Suprapubic skin (tissue), 4 donors: ENCODE measurements at places on chromosomes 11 and 22. TPM values are rescaled to one million over a fixed set of nuclear protein-coding genes. Genes with fewer than 3 reads are reported as not detected.

GRCh38 chr11:35087648-35088047 lies 51.3 kb upstream of the CD44 start:
- DNase-seq, result no peak

- no peak for DNase-seq
Measured at GRCh38 chr11:33507967-33508366, 192.7 kb downstream of the C11orf91 start.

- DNase-seq, result no peak
Measured at GRCh38 chr11:120675171-120675570, 163.6 kb downstream of the GRIK4 start.

DNA sequence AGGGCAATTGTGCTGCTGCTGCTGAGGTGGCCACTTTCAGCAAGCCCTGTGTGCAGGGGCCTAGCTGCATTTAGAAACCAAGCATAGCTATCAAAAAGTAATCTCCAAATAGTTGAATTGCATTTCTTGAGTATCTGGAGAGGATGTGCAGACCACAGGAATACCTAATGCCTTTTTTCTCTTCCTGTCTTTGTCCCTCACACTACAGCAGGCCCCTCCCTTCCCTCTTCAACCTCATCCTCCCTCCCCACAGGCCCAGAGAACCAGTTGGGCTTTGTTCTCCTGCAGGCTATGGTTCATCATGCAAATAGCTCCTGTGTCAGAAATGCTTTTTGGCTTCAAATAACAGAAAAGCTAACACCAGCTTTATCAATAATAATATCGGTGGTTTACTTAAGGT lies 47.7 kb downstream of the DKK3 start:
- no peak for DNase-seq

- no peak for DNase-seq
Measured at GRCh38 chr22:23237201-23237798, 57.0 kb downstream of the BCR start.

GRCh38 chr11:125364121-125364826 lies 131.8 kb downstream of the FEZ1 start:
- DNase-seq, result no peak

- no peak for DNase-seq
Measured at GRCh38 chr11:113675565-113675964, 30.5 kb downstream of the TMPRSS5 start.

- DNase-seq, result no peak
Measured at GRCh38 chr11:61783717-61784505, 8.5 kb downstream of the TMEM258 start.

DNA sequence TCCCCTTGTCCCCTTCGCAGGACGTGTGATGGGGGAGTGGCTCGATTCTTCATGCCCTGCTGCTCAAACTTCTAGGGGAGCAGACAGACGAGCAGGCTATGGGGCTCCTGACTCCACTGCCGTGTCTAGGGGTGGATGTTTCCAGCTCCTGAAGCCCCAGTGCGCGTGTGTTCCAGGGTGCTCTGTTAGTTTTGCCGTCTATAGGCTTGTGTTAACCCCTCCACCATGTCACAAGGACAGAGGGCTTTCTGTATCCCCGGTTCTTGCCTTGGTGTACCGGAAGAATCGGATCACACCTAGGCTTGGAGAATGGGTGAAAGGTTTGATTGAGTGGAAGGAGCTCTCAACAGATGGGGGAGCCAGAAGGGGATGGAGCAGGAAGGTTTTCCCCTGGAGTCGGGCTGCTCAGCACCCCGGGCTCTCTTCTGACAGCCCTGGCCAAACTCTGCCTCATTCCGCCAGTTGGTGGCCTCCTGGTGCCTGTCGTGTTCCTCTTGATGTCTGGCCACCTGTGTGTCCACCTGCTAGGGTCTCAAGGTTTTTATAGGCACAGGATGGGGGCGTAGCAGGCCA lies 810.7 kb downstream of the BRD1 start:
- DNase-seq, result no peak

DNA sequence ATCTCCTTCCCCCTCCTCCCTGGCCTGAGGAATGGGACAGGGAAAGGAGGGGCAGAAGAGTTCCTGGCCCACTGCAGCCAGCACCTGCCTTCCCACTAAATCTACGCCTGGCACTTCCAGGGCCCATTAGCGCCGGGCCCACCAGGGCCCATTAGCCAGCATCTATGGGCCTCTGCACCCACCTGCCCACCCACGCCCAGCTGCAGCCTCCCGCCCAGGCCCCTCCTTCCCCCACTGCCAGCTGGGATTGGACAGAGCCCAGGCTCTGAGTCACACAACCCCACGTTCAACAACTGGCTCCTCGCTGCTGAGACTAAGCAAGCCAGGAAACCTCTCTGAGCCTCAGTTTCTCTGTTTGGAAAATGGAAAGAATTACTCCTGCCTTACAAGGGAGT lies 48.7 kb downstream of the CYTH4 start:
- DNase-seq, result no peak

DNA sequence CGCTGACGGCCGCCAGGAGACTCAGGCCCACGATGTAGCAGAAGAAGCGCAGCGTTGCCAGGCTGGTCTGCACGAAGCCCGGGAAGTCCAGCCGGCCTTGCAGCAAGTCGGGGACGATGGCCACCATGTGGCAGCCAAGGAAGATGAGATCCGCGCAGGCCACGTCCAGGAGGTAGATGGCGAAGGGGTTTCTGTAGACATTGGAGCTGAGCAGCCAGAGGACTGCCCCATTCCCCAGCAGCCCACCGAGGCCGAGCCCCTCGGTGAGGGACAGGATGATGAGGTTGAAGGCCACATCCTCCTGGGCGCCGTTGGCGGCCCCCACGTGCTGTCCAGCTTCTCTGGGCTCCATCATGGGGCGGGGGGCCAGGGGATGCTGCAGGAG lies 3.8 kb downstream of the MRGPRE start:
- DNase-seq, result no peak

The CSF2RB gene
- 3.9 TPM for total RNA-seq

DNA sequence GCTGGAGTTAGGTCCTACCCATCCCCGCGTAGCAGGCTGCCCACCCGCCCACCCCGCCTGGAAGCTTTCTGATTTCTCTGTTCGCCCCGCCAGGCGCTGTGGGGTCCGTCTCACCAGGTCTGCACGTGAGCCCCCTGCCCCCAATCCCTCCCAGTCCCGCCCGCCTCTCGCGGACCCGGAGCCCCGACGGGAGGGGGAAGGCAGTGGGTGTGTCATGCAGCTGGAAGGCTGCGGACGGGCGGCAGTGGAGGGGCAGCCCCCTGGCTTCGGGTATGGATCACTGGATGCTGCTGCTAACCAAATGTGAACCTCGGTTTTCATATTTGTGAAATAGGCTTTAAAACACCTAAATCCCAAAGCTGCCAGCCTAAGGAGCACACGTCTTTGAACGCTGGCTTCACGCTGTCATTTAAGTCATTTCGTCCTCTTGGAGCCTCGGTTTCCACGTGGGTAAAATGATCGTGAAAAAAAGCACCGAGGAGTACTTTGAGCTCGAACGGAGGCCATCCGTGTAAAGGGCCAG lies 568 bp upstream of the BIK start:
- DNase-seq, result no peak

DNA sequence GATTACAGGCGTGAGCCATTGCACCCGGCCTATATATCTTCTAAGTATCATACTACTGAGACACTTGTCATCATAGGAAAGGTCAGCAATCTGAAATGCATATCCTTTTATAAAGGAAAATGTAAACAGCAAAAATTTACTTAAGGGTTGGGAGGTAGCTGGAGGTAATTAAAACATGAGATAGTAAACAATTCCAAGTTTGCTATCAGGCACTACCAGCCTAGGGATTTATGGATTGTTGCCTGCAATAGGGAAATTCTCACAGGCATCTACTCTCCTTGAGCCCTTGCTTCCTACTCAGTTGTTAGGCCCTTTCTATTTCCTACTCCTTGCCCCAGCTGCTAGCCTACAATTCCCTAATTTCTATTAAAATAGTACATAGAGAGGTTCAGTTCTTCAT lies 16.1 kb downstream of the PGR start:
- DNase-seq, result no peak

The TRIM6 gene
- total RNA-seq, result 4.8 TPM

The GNG3 gene
- not detected for total RNA-seq

DNA sequence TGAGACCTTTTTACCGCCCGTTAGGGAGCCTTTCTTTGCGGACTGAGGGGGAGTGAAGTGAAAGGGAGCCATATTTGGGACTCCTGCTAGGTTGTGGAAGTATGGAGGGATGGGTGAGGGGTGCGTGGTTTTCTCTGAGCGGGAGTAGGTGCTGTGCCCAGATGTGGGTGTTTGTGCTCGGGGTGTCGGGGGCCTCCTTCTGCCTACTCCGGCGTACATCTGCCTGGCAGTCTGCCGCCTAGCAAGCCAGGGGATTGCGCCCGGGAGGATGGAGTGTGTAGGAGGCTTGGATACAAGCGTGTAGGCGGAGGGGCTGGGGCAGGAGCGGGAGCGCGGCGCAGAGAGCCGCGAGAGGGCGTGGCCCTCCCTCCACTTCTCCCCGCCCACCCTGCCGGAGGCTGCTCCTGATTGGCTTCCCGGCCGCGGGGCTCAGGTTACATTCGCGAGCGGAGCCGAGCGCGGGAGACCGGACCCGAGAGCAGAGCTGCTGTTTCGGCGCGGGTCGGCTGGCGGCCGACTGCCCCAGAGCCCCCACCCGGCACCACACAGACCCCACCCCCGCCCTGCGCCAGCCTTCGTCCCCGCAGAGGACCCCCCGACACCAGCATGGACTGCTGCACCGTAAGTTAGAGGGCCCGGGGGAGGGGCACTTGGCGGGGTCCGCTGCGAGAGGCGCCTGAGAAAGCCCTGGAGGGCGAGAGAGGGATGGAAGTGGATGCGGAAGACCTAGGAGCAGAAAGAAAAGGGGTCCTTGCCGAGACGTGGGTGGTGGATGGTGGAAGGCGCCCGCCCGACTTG lies at the start of gene NRGN:
Gene NRGN, plus strand, starts transcription at position 464 of the 798 bp plus-strand sequence. Its CDS starts 143 bp downstream, at position 607.
- peak; percentile 93 for DNase-seq

GRCh38 chr11:1592628-1593027 lies 5.5 kb downstream of the KRTAP5-2 start:
- no peak for DNase-seq

The ANGPTL5 gene
- not detected for total RNA-seq

The TRPC6 gene
- 28.3 TPM for total RNA-seq

GRCh38 chr11:26702406-26702805 lies 19.5 kb downstream of the SLC5A12 start:
- DNase-seq, result no peak

GRCh38 chr22:46046299-46046685 lies 69.3 kb upstream of the WNT7B start:
- peak; percentile 67 for DNase-seq

DNA sequence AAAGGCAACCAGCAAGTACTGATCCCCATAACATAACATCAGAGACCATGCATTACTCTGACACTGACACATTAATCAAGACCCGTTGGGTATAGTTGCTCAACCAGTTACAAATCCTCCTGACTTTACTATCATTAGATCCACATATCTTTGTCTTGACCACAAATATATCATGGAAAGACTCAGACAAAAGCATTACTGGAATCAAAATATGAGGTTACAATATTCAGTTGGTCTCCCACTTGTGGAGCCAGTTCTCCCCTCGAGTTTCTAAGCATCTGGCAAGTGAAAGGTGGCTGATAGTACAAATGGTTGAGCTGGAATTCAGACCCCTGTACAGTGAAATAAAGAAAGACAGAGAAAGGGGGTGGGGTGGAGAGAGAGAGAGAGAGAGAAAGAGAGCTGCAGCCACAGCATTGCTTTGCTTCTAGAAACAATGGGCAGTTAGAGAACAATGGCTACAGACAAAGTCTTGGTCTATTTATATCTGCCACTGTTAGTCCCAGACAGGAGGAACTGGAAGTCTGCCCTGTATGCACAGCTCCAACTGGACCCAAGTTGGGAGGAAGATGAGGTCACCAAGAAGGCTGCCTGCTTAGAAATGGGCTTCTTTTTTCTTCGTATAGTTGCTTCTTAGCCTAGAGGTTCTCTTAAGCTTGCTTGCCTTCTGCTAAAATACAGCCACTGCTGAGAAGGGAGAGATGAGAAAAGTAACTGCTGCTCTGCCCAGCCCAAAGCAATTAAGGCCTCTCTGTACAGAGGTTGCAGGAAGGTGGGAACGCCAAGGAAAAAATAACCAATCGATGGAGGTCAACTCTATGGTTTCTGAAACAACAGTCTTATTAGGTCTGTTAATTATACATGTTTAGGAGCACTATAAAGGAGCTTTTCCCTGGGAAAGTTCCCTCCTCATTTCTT lies 85.5 kb downstream of the ETS1 start:
- DNase-seq, result no peak

The OR51I1 gene
- total RNA-seq, result not detected

- peak; percentile 85 for DNase-seq
Measured at GRCh38 chr11:69918938-69919650, 99.9 kb upstream of the FGF3 start.

DNA sequence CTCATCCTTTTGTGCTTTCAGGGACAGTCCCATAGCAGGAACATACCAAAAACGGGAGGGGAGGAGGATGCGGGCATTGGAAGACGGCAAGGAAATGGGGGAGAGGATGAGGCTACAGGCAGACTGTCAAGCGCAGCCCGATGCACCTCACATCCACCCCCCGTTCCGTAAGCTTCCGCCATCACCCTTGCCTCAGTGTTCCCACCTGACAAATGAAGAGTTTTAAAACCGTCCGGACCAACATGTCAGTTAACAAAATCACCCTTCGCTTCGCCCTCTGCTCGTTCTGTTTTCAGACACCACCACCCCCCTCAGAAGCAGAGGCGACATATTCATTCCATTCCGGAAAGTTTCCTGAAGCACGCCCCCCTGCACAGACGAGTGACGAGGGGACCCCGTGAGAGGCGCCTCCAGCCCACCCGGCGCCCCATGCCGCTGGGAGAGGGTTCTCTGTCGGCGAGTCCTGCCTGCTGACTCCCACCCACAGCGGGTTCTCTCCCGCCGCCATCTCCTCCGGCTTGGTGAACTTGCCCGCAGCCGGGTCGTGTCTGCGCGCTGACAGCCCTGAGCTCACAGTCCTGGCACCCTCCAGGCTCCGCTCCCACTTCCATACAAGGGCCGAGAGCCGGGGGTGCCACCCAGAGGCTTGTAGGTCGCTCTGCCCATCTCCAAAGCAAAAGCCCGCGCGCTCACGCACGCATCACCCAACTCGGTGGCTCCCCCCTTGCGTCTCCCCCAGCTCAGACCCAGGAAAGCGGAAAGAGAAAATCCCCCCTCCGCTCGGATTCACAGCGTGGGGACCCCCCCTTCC lies 1.5 kb downstream of the IGSF9B start:
- DNase-seq, result no peak

GRCh38 chr11:65421794-65422632 lies 585 bp upstream of the NEAT1 start:
- peak; percentile 98 for DNase-seq

DNA sequence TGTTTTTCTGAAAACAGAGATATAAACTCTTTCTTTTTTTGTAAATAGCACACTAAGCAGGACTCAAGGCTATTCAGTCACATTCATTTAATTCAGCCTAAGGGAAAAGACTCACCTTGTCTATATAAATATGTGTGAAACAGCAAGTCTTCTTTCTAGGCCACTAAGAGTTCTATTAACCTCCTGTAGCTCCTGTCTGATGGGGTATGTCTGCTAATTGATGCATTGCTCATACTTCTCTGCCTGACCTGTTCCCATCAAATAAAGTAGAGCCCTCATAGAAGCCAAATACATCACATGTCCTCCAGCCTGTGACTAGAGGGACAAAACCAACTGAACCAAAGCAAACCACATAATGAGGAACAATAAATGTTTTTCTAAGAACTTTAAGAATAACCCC lies 68.2 kb downstream of the MSANTD4 start:
- no peak for DNase-seq

The METTL15 gene
- 10.2 TPM for total RNA-seq

GRCh38 chr11:86230921-86231434 lies 13.6 kb upstream of the EED start:
- DNase-seq, result no peak
